ENCODE measurements at places on chromosomes 1 and 21. TPM values are rescaled to one million over a fixed set of nuclear protein-coding genes. Genes with fewer than 3 reads are reported as not detected.
A peak's percentile ranks its signal among the peaks of the same experiment; 100 is the strongest.

The CORT gene
- total RNA-seq: 0.29 TPM

GRCh38 chr1:48603222-48603621 is 131.2 kb upstream of the SPATA6 start:
- DNase-seq: no peak

- no peak for DNase-seq
Measured at GRCh38 chr1:168920456-168921094, 185.9 kb upstream of the ATP1B1 start.

DNA sequence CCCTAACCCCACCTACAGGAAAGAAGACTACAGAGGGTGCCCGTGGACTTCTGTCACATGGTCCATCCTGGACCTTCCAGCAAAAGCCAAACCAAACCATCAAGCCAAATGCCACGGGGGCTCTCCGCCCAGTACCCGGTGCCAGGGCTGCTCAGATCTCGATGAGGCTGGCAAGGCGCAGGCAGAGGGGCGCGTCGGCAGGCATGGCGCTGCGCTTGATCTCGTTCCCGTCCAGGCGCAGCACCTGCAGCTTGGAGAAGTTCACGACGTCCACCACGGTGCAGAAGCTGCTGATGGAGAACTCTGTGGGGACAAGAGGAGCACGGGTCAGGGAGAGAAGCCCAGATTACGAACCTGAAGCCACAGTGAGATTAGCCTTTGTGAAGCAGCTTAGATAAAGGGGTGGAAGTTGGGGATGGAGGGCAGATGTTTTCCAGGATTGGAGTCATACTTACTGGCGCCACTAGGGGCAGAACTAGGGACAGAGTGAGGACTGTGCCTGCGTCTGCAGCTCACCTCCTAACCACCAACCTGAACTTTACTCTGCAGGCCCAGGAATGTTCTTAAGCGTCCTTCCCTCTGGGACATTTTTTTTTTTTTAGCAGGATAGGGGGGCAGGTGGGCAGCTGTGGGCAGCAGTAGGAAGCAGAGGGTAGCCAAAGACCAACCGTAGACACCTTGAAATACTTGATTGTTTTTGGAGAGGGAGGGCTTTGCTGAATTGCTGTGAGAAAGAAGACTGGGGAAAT is 8.6 kb downstream of the FMOD start:
- DNase-seq: peak; percentile 95

The SLAMF8 gene
- 0.36 TPM for total RNA-seq

DNA sequence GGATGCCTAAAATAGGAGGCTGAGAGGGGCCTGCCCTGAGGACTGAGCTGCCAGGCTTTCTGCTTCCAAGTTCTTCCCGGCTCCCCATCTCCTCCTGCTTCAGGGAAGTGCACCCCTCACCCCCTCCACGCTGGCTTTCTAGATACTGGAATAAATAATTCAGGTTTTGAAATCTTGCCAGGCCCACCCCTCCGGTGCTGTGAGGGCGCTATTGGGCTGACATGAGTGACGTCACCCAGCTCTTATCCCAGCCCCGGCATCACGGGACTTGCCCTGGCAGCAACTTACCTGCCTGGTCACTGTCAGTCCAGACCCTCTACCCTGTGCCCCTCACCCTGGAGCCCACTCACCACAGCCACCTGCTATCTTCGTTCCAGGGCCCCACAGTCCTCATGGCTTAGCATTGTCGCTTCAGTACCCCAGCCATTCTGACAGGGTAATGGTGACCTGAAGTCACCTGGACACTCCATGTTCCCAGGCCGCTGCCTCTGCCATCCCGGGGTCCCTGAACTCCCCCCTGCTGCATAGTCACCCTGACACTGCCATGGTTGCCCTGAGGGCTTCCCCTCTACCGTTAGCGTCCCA is 819 bp upstream of the GPR3 start:
- peak; percentile 95 for DNase-seq

DNA sequence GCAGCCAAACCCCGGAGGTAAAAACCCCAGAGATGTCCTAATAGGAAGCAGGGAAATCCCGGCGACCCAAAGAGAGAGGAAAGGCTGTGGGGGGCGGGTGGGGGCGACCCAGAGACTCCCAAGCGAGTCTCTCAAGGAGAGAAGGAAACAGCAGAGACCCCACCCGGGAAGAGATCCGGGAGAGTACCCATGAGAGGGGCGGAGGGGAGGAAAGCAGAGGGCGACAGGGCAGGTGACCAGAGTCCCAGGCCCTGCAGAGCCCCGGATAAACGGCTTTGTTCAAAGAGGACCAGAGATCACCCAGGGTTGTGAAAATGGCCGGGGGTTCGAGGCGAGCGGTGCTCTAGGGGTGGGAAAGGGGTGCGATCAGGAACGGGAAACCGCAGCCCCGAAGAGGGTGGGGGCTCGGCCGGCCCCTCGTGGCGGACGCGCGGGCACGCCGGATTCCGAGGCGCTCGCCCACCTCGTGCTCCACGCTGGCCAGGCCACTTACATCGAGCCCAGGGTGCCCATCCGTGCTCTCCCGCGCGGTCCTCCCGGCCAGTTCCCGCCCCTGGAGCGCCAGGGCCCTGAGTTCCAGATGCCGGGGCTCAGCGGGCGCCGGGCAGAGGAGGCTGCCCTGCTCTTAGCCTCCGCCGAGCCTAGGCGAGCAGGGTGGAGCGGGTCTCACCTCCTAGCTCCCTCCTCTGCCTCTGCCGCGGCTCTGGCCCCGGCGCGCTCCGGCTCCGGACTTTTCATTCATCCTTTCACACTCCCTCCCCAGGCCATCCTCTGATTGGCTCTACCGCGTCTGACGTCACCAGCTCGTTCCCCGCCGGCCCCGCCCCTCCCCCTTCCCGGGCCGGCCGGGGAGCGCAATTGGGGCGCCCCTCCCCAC is 52.3 kb downstream of the RHBG start:
- DNase-seq: peak; percentile 98

The RCC2 gene
- 61.9 TPM for total RNA-seq

GRCh38 chr1:171715813-171716251 is 26.0 kb downstream of the VAMP4 start:
- no peak for DNase-seq

DNA sequence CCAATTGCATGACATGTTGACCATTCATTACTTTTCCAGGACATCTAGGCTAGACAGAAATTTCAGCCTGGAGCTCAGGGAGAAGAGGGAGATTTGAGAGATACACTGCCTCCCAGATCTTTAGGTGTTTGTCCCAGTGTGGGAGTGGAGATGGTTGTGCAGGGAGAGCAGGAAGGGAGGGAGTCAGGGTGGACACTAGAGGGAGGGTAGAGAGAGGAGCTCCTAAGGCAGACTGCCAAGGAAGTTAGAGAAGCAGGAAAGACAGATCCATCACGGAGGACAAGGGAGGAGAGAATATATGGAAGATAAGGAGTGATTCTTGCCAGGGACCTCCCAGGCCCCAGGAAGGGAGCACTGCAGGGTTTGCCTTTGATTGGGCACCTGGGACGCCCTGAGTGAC is 8.7 kb downstream of the CDCA8 start:
- DNase-seq: no peak

GRCh38 chr1:11434501-11434900 is 44.5 kb upstream of the DISP3 start:
- no peak for DNase-seq

GRCh38 chr1:238458899-238459298 is 568.2 kb upstream of the ZP4 start:
- DNase-seq: no peak

GRCh38 chr1:23774174-23774880 is 3.9 kb upstream of the PITHD1 start:
- peak; percentile 51 for DNase-seq

DNA sequence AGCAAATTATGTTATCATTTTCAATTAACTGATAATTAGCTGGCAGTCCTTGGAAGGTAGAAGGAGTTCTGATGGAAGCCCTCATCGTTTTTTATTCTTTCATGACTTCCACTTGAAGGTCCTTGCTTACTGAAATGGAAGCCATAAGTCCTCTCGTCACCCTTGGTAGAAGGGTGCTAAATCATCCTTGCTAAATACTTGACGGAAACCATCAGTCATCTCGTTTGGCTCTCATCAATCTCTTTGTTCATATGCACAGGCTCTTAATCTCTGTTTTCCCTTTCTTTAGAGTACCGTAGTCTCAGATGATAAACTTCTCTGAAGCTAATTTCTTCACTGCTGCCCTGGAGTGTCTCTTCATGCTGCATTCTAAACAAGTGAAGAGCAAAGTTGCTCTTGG is 34.5 kb downstream of the UCK2 start:
- DNase-seq: no peak
